ENCODE measurements at places on chromosomes 2 and 18.

DNA sequence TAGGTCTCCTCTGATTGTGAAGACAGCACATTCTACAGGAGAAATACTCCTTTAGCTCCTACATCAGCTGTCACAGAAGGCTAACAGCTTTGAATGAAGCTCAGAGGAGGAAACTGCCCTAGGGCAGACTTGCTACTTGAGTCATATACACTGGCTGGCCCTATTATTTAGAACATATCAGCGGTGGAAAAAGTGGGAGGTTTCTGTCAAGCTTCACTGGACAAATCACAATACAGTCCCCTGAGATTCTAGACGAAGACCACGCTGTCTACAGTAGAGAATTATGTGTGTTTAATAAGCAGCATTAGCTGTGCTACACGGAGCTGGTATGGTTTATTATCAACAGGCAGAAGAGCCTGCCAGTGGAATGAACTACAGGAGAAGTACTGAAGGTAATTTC, 230.9 kb upstream of the FSIP2 start:
- no peak for DNase-seq

DNA sequence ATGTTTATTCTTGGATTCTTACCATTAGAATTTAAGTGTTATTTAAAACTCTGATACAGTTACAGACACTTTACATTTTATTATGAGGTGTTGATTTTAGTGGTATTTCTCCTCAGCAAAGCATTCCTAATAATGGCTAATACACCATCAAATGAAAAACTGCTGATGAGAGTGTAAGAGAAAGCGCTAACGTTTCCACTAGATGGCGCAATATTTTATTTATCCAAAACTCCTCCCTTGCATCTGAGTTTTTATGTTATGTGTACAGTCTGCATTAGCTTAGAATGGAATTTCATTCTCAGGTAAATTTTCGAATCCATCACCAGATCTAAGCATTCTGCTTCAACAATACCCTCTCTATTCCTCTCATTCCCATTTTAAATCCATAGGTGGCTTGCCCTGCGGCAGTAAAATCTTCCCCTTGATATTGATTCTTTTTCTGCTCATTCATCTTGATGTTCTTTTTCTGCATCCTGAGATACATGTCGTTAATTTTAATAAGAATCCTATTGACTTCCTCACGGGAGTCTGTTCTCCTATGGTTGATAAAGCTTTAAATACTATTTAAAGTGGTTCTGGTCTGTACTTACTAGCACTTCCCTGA, 53.9 kb downstream of the PRKRA start:
- no peak for DNase-seq

- no peak for DNase-seq
Measured at GRCh38 chr2:179917272-179917671, 55.9 kb upstream of the ZNF385B start.

DNA sequence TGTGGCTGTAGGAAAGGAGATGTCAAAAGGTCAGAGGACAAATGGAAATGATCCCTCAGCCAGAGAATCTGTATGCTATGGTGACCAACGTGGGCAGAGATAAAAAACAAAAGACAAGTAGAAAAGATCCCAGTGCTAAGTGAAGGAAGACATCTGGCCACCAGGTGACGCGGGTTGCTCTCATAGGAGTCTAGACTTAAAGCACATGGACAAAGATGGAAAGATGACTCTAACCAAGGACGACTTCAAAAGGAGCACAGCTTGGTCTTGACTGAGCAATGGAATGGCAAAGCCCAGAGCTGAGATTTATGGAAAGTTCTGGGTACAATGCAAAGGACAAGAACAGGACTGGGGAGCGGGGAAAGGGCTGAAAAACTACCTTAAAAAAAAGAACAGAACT, 96.8 kb downstream of the CLIP4 start:
- no peak for DNase-seq

GRCh38 chr18:53567929-53568574, 656.4 kb downstream of the MBD2 start:
- no peak for DNase-seq

GRCh38 chr2:226991663-226992062, 155.8 kb downstream of the RHBDD1 start:
- no peak for DNase-seq

DNA sequence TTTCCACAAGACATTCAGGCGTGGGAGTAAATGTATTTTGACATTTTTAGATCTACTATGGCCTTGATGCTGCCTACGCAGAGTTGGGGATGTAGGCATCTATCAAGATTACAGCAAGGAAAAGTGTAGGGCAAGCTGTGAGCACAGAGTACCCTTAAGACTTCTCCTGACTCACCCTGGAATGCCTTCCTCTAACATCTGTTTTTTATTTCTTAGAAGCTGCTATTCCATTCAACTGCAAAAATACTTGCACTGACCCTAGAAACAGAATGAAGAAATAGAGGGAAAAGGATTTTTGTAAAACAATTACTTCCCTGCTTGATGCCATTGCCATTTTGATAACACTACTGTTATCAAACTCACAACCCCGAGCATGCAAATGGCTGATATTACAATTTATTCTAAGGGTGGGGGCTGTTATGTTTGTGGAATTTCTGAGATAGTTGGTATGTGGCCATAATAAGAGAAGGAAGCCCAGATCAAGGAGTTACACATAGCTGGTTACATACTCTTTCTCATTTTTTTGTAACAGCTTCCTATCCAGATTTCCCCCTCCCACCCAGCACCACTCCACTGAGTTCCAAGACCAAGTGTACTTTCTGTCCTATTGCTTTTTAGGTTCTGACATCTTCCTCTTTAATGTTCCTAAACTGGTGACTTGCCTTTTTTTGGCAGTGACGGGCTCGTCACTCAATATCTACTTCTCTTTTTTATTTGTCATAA, 6.0 kb upstream of the ROCK1 start:
- no peak for DNase-seq

DNA sequence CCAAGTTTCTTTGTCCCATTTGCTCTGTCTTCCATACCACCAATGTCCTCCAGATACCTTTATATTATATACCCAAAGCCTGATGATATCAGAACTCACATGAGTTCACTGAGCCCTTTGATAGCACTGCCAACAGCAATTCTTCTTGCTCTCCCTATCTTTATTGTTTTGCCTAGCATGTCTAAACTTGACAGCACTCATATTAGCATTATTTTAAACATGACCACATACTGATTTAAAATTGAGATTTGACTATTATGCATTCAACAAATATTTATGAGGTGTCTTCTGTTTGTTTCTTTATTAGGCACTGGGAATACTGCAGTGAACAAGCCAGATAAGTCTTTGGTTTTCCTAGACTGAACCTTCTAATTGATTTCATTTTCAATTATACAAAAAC, 587.3 kb upstream of the GCFC2 start:
- DNase-seq, result no peak

- no peak for DNase-seq
Measured at GRCh38 chr2:27889774-27890145, 427 bp downstream of the RBKS start.

DNA sequence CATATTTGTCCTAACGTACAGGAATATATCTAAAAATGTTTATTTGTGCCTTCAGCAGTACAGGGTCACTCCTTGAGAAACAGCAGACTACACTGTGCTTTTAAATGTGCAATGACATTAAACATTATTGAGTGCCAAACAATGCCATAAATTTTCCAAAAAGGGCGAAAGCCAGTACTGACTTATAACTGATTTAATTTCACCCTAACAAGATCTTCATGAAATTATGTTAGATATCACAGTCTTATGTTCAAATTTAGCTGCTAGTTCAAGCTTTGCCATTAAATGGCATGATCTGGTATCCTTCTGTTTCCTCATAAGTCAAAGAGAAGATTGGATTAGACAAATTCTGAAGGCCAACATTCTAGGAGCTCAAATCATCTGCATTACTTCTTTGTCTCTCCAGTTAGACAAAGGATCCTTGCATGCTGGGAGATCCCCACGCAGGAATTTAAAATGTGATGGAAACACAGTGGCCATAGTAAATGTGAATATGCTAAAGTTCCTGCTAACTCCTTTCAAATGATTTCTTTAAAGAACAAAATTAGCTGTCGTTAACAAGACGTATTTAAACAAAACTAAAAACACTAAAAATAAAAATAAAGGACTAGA, 129.3 kb upstream of the STON1 start:
- DNase-seq, result no peak

DNA sequence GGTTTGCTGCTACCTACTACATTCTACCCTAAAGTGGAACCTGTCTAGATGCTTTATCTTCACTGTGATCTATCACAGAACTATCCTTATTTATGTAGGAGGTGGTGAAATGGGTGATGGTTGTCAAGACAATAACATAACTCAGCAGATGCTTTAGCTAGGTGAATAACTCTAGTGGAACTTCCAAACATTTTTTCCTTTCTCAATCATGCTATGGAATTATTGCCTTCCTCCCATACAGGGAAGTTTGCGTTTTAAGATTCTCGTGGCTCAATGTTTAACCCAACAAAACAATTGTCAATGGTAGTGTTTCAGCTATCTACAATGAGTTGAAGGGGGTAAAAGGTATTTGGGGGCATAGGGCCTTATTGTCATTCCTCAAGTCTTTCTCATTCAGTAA, 82.6 kb upstream of the GLI2 start:
- no peak for DNase-seq

DNA sequence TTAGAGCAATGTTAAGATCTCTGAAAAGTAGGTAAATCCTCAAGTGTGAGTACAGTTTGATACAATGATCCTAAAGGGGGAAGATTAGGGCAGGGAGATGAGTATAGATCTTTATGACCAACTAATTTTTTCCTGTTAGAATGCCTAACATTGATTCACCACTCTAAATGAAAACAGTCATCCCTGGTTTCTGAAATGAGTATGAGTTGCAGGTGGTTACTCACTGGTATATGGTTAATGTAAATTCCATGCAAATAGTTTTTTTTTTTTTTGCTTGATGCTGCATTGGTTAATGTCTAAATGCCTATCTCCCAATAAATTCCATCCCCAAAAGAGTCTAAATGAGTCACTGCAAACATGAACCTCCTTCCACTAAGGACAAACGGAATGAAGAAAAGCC, 55.0 kb upstream of the SERPINB2 start:
- no peak for DNase-seq

DNA sequence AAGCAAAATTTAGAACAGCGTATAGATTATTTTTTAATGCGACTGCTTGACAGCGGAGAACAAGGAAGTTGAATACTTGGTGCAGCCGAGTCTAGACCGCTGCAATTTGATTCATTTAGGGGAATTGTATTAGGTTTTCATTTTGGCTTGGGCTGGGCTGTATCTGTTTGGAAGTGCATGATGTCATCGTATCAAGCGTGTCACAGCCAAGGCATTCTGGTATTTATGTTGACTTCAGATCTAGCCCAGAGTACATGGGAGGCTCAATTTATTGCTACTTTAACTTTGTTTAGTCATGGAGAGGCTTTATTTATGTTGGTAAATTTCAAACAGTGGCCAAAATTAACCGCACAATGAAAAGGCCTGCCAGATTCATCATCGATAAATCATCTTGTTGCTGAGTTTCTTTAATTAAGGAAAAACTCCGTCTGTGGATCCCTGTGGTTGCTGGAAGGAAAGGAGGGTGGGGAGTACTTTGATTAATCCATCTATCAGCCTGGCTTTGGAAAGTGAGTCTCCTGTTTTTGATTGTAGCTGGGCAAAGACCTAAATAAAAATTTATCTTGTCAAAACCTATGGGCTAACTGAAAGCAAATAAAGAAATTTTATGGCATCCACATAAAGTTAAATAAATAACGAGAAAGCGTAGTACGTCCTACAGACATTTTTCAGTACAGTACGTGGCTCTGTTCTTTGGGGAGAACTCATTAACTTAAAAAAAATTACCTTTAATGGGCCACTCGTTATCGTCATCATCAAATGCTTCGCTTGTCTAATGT, 230.4 kb upstream of the SPRED2 start:
- DNase-seq, result no peak

GRCh38 chr18:49612515-49613033, 50.7 kb downstream of the LIPG start:
- no peak for DNase-seq

- no peak for DNase-seq
Measured at GRCh38 chr2:43169099-43169945, 57.1 kb downstream of the ZFP36L2 start.

GRCh38 chr2:7625392-7626138, 708.4 kb downstream of the RNF144A start:
- DNase-seq, result no peak

DNA sequence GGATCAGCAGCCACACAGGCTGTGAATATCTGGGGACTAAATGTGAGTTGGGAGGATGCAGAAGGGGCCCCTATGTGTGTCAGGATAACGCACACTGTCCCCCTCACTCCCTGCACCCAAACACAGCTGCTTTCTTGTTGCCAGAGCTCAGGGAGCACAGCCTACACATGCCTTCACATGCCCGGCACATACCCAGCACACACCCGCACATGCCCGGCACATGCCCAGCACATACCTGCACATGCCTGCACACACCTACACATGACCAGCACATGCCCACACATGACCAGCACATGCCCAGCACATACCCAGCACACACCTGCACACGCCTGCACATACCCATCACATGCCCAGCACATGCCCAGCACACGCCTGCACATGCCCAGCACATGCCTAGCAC, 75.6 kb downstream of the TPO start:
- no peak for DNase-seq

DNA sequence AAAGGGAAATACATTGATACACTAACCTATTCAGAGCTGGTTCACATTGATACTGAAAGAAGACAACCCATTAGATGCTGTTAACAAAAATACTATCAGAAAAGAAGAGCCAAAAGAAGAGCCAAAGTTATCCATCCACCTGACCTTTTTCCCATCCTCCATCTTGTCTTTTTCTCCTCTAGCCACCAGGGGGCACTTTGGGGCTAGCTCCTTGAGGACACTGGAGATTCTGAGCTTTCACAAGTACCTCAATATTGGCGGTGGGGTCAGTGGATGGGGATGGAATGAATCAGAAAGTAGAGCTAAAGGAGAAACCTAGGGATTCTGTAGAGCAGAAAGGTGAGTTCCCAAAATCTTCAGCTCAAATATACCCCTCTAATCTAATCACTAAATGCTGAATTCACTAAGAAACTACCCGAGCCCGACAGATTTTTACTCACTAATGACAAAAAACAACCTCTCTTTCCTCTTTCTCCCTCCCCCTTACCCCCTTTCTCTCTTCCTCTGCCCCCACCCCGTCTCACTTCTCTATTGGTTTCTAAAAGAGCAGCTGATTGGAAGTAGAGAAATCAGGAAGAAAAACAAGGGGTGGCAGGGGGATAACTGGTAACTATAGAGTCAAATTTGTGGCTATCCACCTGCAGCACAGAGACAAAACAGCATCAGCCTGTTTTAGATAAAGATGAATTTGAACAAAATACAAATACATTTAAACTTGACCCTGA, 203.3 kb downstream of the TCF4 start:
- DNase-seq, result no peak

DNA sequence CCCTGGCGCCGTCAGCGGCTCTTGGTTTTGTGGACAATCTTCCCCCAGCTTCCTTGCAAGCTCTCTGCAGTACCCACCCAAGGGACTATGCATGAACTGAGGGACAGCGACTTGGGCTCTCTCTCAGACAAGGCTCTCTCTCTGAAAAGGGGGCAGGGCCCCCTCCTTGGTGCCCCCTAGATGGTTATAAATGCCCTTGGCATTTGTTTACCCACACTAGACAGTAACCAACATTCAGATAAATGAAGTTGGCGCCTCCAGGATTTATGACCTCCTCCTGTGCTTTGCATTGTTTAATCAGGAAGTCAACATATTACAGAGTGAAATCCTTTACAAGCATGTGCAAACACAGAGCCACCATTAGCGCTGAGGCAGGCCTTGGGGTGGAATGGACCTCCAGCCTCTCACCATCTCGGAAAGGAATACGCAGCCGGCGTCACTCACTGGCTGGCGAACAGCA, 547.4 kb upstream of the ID2 start:
- DNase-seq, result no peak

Measured in nucleus accumbens (tissue), 56 donors.